Activated T-helper 2 cell treated with anti-CD3 and anti-CD28 coated beads, Interferon-gamma antibody, Interleukin-2, Interleukin-4, amounts not matched to agents 10 μg/mL and 5 μg/mL and 100 μg/mL, durations not matched to agents 14 hours and 24 hours and 36 hours (primary cell): ENCODE measurements at places on chromosomes 1 and 21. TPM values are rescaled to one million over a fixed set of nuclear protein-coding genes. Genes with fewer than 3 reads are reported as not detected.

- no peak for DNase-seq
Observed at GRCh38 chr21:27429710-27430341, 462.9 kb upstream of the ADAMTS5 start.

- no peak for DNase-seq
Observed at GRCh38 chr1:230306169-230306568, 120.0 kb downstream of the PGBD5 start.

GRCh38 chr1:229037806-229038405, 233.0 kb upstream of the RAB4A start:
- DNase-seq: no peak

DNA sequence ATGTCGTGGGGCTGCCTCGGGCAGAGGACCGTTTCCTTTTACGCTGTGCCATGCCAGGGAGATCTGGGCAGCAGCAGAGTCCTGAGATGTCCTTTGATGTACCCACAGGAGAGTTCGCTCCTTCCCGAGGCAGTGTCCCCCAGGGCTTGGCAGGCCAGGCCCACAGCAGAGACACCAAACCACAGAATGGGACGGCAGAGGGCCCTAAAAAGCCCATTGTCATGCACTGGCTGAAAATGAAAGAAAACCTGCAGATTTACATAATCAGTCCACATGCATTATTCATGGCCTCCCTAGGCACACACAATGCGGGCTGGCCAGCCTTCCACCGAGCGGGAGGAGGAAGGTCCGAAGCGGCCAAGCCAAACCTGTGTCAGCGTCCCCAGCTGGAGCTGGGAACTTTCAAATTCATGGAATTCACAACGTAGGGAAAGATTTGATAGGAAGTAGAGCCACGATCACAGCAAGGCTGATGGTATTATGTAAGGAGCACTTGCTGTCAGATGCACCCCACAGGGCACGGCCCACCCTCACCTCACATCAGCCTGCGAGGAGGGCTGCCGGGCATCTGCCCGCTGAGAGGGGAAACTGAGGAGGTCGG, 25.3 kb upstream of the EFHD2 start:
- DNase-seq: no peak

- no peak for DNase-seq
Observed at GRCh38 chr1:40096646-40096976, 441 bp downstream of the PPT1 start.

DNA sequence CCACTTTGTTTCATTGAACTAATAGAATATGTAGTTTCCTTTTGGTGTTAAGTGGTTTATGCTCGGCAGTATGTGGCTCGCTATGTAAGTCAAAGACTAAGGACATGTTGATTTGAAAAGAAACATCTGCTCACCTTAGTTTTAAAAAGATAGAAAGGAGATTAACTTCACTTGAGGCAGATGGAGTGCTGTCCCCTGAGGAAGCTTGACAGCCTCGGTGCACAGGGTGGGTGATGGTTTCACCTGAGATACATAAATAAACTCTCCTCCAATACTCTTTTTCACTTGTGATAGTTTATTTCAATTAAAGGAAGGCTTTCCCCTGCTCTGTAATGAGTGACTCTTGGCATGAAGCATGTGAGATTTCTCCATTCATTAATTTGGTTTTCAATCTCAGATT, 70.8 kb upstream of the FMN2 start:
- no peak for DNase-seq

GRCh38 chr21:26800001-26800400, 45.2 kb downstream of the ADAMTS1 start:
- no peak for DNase-seq

GRCh38 chr1:227886993-227887696, 60.6 kb downstream of the WNT9A start:
- DNase-seq: peak; percentile 8

DNA sequence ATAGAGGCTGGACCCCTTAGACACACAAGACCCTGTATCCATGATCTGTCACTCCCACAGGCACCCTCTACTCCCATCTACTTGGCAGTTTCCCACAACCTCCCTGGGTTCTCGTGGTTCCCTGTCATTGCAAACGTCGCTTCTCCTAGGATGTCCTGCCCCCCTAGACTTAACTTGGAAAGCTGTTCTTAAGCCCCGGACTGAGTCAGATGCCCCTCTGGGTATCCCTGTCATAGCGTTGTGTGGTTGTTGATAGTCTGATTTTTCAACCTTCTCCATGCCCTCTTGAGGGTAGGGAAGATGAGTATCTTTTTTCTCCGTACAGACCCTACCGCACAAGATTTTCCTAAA, 11.8 kb downstream of the RCC1 start:
- no peak for DNase-seq

DNA sequence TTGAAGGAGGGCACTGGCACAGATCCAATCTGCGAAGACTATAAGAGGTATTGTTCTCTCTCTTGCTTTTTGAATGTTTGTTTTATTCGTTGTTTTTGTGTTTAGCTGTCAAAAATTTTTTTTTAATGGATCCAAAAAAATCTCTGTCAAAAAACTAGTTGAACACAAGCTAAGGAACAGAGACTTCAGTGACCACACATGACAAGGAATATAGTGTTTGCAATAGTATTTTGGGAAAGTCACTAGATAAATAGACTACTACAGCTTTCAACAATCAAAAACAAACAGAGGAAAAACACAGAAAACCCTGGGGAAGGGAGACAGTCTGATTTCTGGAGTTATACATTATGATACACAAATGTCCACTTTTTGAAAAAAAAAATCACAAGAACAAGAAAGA, 36.9 kb upstream of the COA6 start:
- no peak for DNase-seq

GRCh38 chr21:44399955-44400790, 46.8 kb downstream of the TRPM2 start:
- DNase-seq: no peak

- no peak for DNase-seq
Observed at GRCh38 chr1:39499668-39500067, 8.2 kb downstream of the BMP8A start.

- no peak for DNase-seq
Observed at GRCh38 chr1:92701147-92701546, 83.8 kb downstream of the EVI5 start.

DNA sequence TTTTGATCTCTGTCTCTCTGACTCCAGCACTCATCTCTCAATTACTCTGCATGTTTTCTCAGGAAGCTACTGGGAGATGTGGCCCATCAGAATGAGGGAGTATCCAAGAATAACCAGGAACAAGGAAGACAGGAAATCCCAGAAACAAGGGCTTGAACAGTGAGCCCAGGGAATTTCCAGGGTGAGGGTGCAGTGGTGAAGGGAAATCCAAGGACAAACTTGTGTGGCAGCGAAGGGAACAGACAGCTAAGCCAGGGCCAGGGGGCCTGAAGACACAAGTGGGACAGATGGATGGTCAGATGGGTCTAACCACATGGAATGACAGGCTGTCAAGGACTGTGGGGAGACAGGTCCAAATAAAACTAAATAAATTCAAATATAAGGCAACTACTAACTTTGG, 121.8 kb upstream of the ERRFI1 start:
- DNase-seq: no peak

- DNase-seq: no peak
Observed at GRCh38 chr1:184392779-184393522, 6.1 kb downstream of the C1orf21 start.

GRCh38 chr21:44552136-44552535, 831 bp upstream of the KRTAP10-2 start:
- DNase-seq: no peak

- no peak for DNase-seq
Observed at GRCh38 chr1:39282537-39283216, 78.2 kb downstream of the MACF1 start.

GRCh38 chr1:221891708-221892107, 149.8 kb upstream of the DUSP10 start:
- DNase-seq: no peak

The OLFM3 gene
- total RNA-seq: not detected in 2 replicates

The ADORA1 gene
- total RNA-seq: not detected in 2 replicates

The C1QTNF12 gene
- total RNA-seq: 3.5 and 3.7 TPM in 2 replicates

The IL19 gene
- not detected in 2 replicates for total RNA-seq

The MPL gene
- not detected in 2 replicates for total RNA-seq
